ENCODE measurements at places on chromosomes 1 and 21. TPM values are rescaled to one million over a fixed set of nuclear protein-coding genes. Genes with fewer than 3 reads are reported as not detected.

The KLHDC9 gene
- polyA plus RNA-seq: 17.6 TPM

The NES gene
- 179 TPM for polyA plus RNA-seq

The LMOD1 gene
- polyA plus RNA-seq: 4.3 TPM

The S100A7 gene
- polyA plus RNA-seq: not detected

The INSRR gene
- 1.3 TPM for polyA plus RNA-seq

The TBX19 gene
- 2.3 TPM for polyA plus RNA-seq

The PCSK9 gene
- polyA plus RNA-seq: 1.6 TPM

The LCE1B gene
- not detected for polyA plus RNA-seq

The TPM3 gene
- 270 TPM for polyA plus RNA-seq

The SYT6 gene
- 1.5 TPM for polyA plus RNA-seq

The BEND5 gene
- polyA plus RNA-seq: 30.2 TPM

The C21orf91 gene
- polyA plus RNA-seq: 32.6 TPM

The KRTAP7-1 gene
- polyA plus RNA-seq: not detected

The KISS1 gene
- polyA plus RNA-seq: 0.35 TPM

The AGBL4 gene
- polyA plus RNA-seq: 1.3 TPM

The CCDC18 gene
- polyA plus RNA-seq: 16.1 TPM

The MCOLN3 gene
- polyA plus RNA-seq: 7.5 TPM

The KRTAP10-8 gene
- not detected for polyA plus RNA-seq

The S1PR1 gene
- polyA plus RNA-seq: 24.6 TPM

The DMRTA2 gene
- polyA plus RNA-seq: not detected

The TNFSF18 gene
- 0.10 TPM for polyA plus RNA-seq

The OR2T33 gene
- polyA plus RNA-seq: not detected

The PTPN7 gene
- polyA plus RNA-seq: 0.92 TPM

The CD164L2 gene
- 0.11 TPM for polyA plus RNA-seq

The TDRD10 gene
- 1.1 TPM for polyA plus RNA-seq

The ZNF683 gene
- not detected for polyA plus RNA-seq

The SPAG17 gene
- polyA plus RNA-seq: 10.4 TPM

The CCDC185 gene
- polyA plus RNA-seq: 0.07 TPM

The TRIM33 gene
- 57.8 TPM for polyA plus RNA-seq

The SCAF4 gene
- polyA plus RNA-seq: 33.2 TPM

The CFHR4 gene
- not detected for polyA plus RNA-seq

The RBP7 gene
- 29.2 TPM for polyA plus RNA-seq

The SH2D5 gene
- 1.2 TPM for polyA plus RNA-seq

The ARHGAP30 gene
- polyA plus RNA-seq: 1.9 TPM

The C1orf226 gene
- 15.3 TPM for polyA plus RNA-seq

The CLEC20A gene
- polyA plus RNA-seq: 0.37 TPM

The TMEM61 gene
- polyA plus RNA-seq: 0.87 TPM

The C8B gene
- polyA plus RNA-seq: not detected

The GBP1 gene
- polyA plus RNA-seq: 14.9 TPM

The ADGRL4 gene
- 28.3 TPM for polyA plus RNA-seq

The OVAAL gene
- not detected for polyA plus RNA-seq

The PRAMEF2 gene
- not detected for polyA plus RNA-seq

The CD1D gene
- polyA plus RNA-seq: 6.1 TPM

The NDUFS2 gene
- 206 TPM for polyA plus RNA-seq
